Activated T-cell treated with anti-CD3 and anti-CD28 coated beads, Interleukin-2, amount 50 U/mL, for 24 hours (primary cell): ENCODE measurements at places on chromosomes 7 and 10.

DNA sequence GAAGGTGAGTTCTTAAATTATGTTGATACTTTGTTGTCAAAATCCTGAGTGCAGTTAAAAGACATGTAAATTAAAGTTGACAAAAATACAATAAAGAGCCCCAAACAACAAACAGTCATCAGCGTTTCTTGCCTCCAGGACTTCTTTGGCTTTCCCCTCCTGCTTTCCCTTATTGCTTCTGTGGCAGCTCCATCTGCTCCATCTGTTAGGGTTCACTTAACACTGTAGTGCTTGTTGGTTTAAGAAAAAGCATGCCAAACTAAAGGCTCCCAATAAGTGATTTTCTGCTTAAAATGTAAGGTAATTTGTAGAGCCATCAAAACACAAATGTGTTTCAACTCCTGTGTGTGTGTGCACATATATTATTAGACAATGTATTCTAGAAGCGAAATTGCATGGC lies 254.3 kb upstream of the GNAI1 start:
- H3K4me3 ChIP-seq: no peak overlapping the region
- H3K27ac ChIP-seq: no peak overlapping the region

- H3K4me3 ChIP-seq: no peak overlapping the region
- peaks cover 32% of the 10 kb centered on the region for H3K27me3 ChIP-seq
- DNase-seq: no peak
- no peaks in the 10 kb centered on the region for H3K4me1 ChIP-seq
- H3K36me3 ChIP-seq: no peaks in the 10 kb centered on the region
Measured at GRCh38 chr10:48614481-48615390, 9.9 kb upstream of the ARHGAP22 start.

GRCh38 chr7:149869867-149870266 lies 3.9 kb upstream of the ATP6V0E2 start:
- peak overlapping the region; percentile 91 for H3K27ac ChIP-seq
- H3K4me3 ChIP-seq: peak overlapping the region; percentile 36
- peaks cover 49% of the 10 kb centered on the region for H3K36me3 ChIP-seq
- no peak for DNase-seq
- H3K4me1 ChIP-seq: peaks cover 88% of the 10 kb centered on the region
- no peaks in the 10 kb centered on the region for H3K27me3 ChIP-seq

GRCh38 chr7:80707318-80707717 lies 68.9 kb downstream of the CD36 start:
- DNase-seq: no peak
- H3K27ac ChIP-seq: no peak overlapping the region
- H3K27me3 ChIP-seq: no peaks in the 10 kb centered on the region
- no peak overlapping the region for H3K4me3 ChIP-seq
- no peaks in the 10 kb centered on the region for H3K36me3 ChIP-seq
- no peaks in the 10 kb centered on the region for H3K4me1 ChIP-seq

DNA sequence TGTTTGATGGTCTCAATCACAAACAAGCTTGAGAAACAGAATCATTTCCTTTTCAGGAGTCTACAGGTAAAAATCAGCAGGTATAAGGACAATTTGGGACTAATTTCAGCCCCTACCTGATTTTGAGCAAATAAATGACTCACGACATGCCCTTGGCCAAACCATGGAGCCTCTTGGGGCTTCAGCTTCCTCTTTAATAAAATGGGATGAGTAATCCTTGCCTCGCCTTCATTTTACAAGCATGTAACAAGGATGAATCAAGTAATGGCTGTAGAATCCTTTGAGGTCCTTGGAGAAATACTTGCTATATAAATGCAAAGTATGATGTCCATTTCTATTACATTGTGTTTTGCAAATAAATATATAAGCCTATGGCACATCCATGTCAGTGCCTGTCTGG lies 212.8 kb upstream of the PODXL start:
- H3K4me1 ChIP-seq: no peaks in the 10 kb centered on the region
- no peak overlapping the region for H3K4me3 ChIP-seq
- no peak for DNase-seq
- H3K27ac ChIP-seq: no peak overlapping the region

- H3K4me1 ChIP-seq: no peaks in the 10 kb centered on the region
- DNase-seq: no peak
- no peak overlapping the region for H3K27ac ChIP-seq
- H3K4me3 ChIP-seq: no peak overlapping the region
- peaks cover 18% of the 10 kb centered on the region for H3K36me3 ChIP-seq
- H3K27me3 ChIP-seq: no peaks in the 10 kb centered on the region
Measured at GRCh38 chr7:88150033-88150432, 69.8 kb downstream of the SRI start.

GRCh38 chr10:71040846-71041605 lies 152.7 kb upstream of the PCBD1 start:
- DNase-seq: no peak
- peaks cover 3% of the 10 kb centered on the region for H3K27me3 ChIP-seq
- no peak overlapping the region for H3K27ac ChIP-seq

DNA sequence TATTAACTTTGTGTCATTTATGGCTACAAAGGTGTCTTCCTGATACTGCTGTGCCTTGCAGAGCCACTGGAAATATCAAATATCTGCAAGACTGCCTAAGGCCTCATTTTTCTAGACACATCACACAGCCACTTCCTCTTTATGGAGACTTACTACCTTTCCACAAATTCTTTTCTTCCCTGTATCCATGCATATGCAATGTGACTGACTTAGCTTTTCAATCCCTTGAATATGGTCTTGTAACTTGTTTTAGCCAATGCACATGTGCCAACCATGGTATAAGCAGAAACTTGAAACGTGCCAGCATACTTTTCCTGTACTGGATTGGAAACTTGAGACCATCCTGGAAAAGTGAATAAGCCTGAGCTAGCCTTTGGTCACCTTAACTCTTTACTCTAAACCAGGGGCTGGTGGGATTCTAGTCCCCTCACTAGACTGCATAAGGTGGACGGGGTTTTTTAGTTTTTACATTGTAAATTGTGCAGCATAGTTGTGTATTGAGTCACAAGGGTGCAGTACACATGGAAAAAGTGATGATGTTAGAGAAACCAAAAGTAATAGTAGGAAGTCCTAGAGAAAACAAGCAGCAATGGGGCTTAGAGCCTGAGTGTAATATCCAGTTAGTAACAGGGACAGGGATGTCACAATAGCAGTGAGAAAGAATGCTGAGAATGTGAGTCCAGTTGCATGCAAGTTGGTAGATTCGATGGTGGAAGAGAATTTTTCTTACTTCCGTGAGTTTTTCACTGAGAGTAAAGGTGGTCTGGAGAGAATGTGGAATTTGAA lies 879.5 kb downstream of the SORCS1 start:
- no peaks in the 10 kb centered on the region for H3K36me3 ChIP-seq
- H3K4me1 ChIP-seq: no peaks in the 10 kb centered on the region
- H3K27me3 ChIP-seq: no peaks in the 10 kb centered on the region
- no peak overlapping the region for H3K4me3 ChIP-seq

DNA sequence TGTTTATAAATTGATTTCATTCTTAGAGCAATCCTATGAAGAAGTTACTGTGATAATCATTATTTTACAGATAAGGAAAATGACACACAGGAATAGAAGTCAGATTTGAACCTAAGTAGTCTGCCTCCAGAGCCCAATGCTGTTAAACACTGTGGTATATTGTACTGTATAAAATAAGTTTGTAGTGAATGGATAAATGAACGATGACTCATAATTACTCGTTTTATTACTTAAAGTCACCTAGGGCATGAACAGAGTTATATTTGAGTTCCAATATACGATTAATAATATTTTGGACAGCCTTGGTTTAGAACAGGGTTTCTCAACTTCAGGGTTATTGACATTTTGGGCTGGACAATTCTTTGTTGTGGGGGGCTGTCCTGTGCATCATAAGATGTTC lies 7.8 kb upstream of the BTRC start:
- DNase-seq: no peak
- H3K4me1 ChIP-seq: no peaks in the 10 kb centered on the region
- no peak overlapping the region for H3K4me3 ChIP-seq
- peaks cover 13% of the 10 kb centered on the region for H3K27me3 ChIP-seq
- H3K36me3 ChIP-seq: no peaks in the 10 kb centered on the region

GRCh38 chr10:12465385-12466136 lies 116.2 kb downstream of the CAMK1D start:
- H3K27me3 ChIP-seq: no peaks in the 10 kb centered on the region
- DNase-seq: peak; percentile 12
- H3K36me3 ChIP-seq: no peaks in the 10 kb centered on the region
- no peak overlapping the region for H3K27ac ChIP-seq

DNA sequence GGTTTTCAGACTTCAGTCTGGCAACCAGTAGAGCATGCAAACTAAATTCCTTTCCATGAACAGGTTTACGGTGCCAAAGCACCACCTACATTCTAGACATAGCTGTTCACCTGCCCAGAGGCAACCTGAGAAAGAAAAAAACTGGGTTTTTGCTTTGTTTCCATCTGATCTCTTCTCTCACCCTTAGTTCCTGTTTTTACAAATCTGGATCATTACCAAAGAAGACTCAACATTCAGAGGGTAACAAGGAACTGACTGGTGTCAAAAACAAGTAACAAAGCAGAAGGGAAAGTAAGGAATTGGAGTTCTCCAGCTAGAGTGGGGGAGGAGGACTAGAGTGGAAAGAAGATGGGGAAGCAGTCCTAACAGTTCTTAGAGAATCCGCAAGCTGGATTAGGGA lies 36.4 kb downstream of the CPVL start:
- peaks cover 13% of the 10 kb centered on the region for H3K4me1 ChIP-seq
- H3K27me3 ChIP-seq: peaks cover 19% of the 10 kb centered on the region
- no peak for DNase-seq

- no peak for DNase-seq
- no peaks in the 10 kb centered on the region for H3K36me3 ChIP-seq
- no peaks in the 10 kb centered on the region for H3K27me3 ChIP-seq
- H3K27ac ChIP-seq: no peak overlapping the region
- no peak overlapping the region for H3K4me3 ChIP-seq
Measured at GRCh38 chr10:113097036-113097435, 147.0 kb downstream of the TCF7L2 start.

DNA sequence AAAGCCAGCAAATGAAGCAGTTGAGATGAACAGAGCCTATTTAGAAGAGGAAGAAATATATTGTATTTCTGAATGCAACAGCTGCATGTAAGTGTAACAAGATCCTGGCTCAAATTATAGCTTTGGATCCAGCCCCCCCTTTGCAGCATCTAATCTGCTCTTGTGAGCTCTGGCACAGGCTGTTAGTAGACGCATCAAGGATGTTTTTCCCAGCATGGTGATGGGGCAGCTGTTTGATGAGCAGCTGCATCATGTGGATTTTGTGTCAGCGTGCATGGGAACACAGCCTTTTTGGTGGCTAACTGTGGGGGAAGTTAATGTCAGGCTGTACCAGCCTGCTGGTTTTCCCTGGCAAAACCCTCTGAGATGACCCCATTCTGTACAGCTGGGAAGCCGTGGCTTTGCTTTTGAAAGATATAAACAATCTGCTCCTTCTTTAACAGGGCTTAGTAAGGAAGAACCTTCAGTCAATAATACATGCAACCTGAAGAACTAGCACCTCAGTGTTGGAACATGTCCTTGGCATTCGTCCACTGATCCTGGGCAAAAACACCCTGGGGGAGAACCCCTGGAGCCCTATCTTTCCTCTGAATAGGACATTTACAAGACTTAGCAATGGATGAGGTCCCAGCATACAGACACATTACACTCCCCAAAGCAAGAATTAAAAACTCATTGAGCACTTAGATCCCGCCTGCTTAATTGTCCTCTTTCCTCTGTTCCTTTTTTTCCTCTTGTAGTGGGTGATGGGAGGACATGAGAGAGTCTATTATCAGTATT lies 70.6 kb downstream of the NPS start:
- H3K4me1 ChIP-seq: no peaks in the 10 kb centered on the region
- H3K27me3 ChIP-seq: peaks cover 5% of the 10 kb centered on the region
- H3K4me3 ChIP-seq: no peak overlapping the region
- no peaks in the 10 kb centered on the region for H3K36me3 ChIP-seq
- no peak for DNase-seq

- peak overlapping the region; percentile 87 for H3K4me3 ChIP-seq
- H3K27me3 ChIP-seq: no peaks in the 10 kb centered on the region
- peaks cover 99% of the 10 kb centered on the region for H3K36me3 ChIP-seq
- DNase-seq: no peak
- peaks cover 83% of the 10 kb centered on the region for H3K4me1 ChIP-seq
Measured at GRCh38 chr10:3778692-3779157, 6.3 kb downstream of the KLF6 start.

DNA sequence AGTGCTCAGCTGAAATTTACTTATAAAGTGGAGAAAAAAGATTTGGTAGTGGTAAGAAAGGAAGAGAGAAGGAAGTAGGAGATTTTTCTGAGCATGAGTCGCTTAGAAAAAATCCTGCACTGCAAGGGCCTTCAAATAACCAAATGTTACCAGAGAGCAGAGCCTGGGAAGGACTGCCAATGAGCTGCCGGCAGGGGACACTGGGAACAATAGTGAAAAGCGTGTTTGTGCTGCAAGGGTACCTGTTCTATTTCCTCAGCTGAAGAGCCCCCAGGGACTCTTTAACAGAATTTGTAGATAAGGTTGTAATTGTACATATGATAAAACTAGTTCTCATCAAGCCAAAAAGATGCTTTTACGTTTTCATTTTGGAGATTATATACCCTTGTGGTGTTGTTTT lies 696.3 kb upstream of the C7orf33 start:
- DNase-seq: no peak
- no peak overlapping the region for H3K27ac ChIP-seq
- H3K36me3 ChIP-seq: no peaks in the 10 kb centered on the region
- H3K4me3 ChIP-seq: no peak overlapping the region
- H3K4me1 ChIP-seq: no peaks in the 10 kb centered on the region
